AG08395 (cell line): ENCODE measurements at places on chromosomes 11 and 22.

- DNase-seq, result peak; percentile 48
Measured at GRCh38 chr11:113991170-113991569, 16.3 kb downstream of the HTR3A start.

GRCh38 chr11:33262011-33262645 lies 4.9 kb downstream of the HIPK3 start:
- no peak for DNase-seq

DNA sequence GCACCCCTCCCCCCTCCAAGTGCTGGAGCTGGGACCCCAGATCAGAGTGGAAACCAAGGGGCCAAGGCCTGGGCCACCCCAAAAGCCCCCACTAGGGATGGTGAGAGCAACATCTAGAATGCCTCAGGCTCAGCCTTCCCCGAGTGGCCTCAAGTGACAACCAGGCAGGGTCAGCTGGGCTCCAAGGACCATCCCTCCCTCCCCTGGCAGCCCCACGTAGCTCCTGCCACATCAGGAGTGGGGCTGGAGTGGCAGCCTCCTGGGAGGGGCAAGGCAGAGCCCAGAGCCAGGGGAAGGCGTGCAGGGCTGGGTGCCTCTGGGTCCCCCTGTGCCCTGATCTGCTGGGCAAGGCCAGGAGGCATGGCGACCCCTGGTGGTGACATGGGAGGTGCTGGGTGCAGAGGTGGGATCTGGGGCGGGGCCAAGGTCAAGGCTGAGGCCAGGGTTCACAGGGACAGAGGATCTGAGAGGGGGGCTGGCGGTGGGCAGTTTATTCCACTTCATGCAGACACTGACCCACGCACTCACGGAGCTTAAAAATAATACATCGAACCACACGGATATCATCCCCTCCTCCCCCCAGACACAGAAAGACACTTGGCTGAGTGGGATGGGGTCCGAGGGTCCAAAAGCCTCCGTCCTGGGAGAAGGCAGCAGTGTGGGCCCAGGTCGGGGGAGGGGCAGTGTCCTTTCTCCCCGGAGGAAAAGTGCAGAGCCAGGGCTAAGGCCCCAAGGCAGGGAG lies 15.8 kb upstream of the EHD1 start:
- peak; percentile 87 for DNase-seq

DNA sequence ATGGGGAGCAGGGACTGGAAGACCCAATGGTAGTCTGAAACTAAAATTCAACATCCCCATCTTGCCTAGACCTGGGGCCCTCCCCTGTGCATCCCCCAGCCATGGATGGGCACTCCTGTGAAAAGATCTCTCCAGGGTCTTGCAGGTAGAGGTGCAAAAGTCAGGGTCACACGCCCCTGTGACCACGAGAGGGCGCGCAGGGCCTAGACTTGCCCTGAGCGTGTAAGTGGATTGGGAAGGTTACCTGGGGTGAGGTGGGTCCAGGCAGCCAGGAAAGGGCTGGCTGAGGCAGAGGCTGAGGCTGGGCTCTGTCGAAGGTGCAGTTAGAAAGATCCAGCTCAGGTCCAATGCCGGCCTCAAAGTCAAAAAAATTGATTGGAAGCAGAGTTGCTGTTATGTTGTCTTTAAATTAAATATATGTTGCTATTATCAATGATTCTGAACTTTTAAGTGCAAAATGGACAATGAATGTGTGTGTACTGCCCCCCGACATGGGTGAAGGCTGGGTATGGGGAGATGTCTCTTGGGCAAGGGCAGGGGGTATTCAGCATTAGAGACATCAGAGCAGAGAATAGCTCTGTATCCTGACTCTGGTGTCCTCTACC lies 4.8 kb upstream of the POU2F3 start:
- DNase-seq, result peak; percentile 71

DNA sequence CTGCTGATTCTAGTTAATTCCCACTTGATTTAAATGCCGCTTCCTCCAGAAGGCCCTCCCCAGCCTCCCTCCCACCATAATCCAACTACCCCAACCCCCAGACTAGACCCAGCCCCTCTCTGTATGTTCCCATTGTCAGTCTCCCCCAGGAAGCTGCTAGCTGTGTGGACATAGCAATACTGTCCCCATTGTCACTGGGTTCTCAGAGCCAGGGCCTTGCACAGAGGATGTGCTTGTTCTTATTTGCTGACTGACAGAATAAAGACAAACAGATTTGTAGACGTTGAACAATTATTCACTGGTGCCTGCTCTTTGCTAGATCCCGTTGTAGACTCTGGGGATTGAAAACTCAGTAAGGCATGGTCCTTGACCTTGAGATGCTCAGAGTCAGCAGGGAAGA lies 45.7 kb upstream of the NAV2 start:
- DNase-seq, result no peak

- DNase-seq, result no peak
Measured at GRCh38 chr11:114110952-114111947, 51.7 kb downstream of the ZBTB16 start.

GRCh38 chr22:40876907-40877306 lies 15.0 kb upstream of the DNAJB7 start:
- no peak for DNase-seq

DNA sequence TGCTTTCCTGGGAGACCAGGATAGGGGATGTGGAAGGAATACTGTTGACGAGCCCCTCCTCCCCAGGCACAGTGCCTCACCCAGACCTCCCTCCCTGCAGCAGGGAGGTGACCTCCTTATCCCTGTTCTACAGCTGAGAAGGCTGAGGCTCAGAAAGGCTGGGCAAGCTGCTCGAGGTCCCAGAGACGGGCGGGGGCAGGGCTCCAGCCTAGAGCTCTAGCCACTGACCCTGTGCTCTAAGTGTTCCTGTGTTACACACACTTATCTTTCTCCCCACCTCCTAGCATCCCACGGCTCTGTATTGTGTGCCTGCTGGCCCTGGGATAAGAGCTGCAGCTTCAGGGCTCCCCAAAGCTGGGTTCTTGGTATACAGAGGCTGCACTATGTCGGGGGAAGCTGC lies 7.9 kb downstream of the CCDC134 start:
- DNase-seq, result no peak

DNA sequence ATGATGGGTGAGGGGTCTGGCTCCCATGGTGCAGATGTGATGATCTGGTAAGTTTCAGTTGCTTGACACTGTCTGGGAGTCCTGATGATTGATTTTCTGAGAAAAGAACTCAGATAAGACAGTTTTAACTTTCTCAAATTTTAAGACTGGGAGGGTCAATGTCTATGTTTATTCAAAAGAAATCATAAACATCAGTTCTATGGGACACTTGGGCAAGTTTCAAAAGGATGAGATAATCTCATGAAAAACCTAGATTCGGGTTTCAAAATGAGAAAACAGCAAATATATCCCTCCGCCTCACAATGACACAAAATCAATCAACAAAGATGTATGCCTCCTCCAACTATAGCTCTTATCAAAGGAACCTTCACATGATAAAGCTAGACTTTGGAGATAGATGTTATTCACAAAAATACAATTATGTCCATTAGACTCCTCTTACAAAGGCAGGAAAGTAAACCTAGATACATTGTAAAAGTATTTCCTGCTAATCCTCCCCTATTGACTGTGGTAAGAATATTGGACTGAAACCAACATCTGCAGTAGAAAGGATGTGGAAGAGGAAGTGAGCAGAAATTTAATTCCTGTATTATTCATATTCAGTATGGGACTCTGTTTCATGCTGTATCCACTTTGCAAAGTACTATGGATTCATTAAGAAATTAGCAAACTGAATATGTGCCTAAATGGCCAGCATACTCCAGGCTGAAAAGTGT lies 21.6 kb downstream of the SVIP start:
- no peak for DNase-seq

DNA sequence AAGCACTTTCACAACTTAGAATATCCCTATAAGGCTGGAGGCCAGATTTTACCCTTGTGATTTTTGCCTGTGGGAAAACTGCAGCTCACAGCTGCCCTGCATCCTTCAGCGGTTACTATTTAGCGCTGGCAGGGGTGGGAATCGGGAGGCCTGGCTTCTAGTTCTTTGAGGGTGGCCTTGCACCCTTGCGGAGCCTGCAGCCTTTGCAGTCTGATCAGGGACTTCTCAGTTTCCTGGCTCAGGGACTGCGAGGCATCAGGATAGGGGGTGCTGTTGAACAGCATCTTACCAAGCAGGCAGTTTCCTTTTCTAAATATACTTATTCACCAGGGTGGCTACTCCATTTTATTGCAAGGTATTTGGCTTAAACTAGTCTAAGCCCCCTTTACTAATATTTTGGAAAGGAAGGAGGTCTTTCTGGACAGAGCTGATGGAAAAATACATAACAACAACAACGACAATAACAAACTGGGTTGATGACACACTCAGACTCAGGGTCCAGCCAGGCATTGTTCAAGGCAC lies 2.9 kb upstream of the APOA1 start:
- DNase-seq, result peak; percentile 43

- DNase-seq, result no peak
Measured at GRCh38 chr11:72497731-72498130, 63.4 kb upstream of the CLPB start.

GRCh38 chr11:134866981-134867675 lies 455.1 kb upstream of the B3GAT1 start:
- no peak for DNase-seq

DNA sequence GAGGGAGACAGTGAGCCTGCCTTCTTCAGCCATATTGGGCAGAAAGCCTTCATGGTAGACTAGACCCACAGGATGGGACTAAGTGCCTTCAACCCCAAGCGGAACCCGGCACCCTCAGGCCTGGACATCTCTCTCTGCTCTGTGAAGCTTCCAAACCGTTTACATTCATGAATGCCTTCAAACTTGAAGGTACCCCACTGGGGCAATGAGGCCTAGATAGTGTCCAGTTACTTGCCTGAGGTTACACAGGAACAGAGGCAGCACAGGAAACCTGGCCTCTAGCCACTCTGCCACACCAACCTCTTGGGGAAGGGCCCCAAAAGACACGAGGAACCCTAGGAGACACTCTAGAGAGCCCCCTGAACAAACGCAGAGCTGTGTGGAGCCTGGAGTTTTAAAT lies 14.5 kb upstream of the CYP2R1 start:
- no peak for DNase-seq

DNA sequence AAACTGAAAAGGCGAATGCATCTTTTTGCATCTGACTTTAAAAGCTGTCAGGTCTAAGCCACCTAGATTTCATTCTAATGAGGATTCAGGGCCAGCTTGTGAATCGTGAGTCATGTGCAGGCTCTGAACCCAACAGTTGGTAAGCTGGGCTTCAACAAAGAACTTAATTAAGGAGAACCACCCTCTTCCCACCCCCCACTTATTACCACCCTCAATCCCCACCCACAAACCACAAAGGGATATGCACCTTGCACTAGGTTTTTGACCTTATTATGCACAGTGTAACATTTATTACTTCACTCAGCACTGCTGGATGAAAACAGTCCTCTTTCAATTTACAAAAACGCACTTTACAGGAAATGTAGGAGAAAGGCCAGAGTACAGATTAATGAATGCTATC lies 94.1 kb upstream of the LIN7C start:
- no peak for DNase-seq

DNA sequence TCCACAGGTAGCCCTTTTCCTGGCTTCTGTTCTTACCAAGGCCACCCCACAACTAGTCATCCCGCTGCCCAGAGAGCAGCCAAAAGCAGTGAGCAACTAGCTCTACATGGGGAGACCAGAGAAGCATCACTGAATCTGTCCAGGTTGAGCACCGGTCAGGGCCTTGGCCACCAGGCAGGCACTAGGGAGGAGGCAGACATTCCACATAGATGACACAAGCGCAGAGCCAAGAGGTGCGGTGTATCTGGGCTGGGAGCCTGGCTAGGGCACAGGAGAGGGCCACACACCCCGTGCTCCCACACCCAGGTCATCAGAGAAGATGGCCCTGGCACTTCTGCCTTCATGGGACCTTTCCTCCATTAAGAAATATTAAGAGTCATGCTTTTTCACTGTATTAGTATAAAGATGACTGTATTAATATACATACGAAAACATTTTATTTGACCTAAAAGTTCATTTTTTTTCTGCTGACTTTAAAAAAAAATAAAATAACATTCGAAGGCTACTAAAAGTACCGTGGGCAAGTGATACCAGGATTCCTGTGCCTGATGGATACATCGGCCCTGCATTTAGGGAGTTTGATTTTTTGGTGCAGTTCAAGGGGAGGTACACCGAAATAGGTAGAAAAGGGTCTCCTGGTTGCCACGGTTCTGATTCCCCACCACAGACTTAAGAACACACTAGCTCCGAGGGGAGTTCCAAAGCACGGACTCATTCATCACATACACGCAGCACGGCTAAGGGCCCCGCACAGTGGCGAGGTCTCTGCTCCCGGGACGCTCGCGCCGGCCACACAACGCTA lies 1.2 kb downstream of the DGCR2 start:
- peak; percentile 54 for DNase-seq

DNA sequence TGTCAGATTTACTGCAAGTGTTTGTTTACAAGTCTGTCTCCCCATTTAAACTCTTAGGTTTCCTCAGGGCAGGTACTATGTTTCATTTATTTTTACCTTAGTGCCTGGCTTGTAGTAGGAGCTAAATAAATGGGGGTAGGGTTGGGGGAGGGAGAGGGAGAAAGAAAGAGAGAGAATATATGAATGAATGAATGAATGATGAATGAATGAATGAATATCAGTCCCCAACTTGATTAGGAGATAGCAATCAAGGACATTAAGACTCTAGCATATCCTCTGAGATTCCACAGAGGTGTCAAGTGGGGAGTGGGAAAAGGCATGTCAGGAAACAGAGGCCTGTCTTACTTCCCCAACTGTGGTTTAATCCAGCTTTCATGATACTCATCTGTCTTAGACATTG lies 83.2 kb downstream of the ME3 start:
- no peak for DNase-seq

DNA sequence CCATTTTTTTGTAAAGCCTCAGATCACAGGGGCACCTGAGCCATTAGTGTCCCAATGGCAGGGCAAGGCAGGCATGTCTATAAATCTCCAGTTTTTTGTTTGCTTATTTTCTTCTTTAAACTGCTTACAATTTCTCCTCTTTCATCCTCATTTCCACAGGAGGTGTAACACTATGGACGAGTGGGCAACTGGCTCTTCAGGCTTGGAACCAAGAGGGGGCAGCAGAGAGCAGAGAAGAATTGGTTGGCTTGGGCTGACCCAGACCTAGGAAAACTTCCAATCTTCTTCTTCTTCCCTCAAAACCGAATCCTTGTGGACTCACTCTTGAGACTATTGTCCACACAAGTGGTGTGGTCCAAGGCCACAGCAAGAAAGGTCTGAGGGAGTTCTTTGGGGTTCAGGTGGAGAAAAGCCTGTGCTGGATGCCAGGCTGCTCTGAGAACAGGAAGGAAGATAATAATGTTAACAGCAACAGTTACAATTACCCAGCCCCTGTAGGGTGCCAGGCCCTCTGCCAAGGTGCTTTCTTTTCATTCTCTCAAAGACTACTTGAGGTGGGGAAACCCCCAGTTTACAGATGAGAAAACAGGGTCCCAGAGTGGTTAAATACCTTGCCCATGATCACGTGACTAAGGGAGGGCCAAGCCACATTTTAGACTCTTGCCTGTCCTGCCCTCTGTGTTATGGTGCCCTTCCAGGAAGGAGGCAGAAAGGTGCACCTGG lies 70.7 kb upstream of the E2F8 start:
- DNase-seq, result peak; percentile 76

GRCh38 chr11:93659841-93660240 lies 1.6 kb upstream of the CEP295 start:
- DNase-seq, result no peak
